ENCODE measurements at places on chromosomes 2 and 18. TPM values are rescaled to one million over a fixed set of nuclear protein-coding genes. Genes with fewer than 3 reads are reported as not detected.

GRCh38 chr2:130385709-130386108 lies 29.9 kb downstream of the PTPN18 start:
- no peak for DNase-seq

GRCh38 chr2:85071096-85071495 lies 62.1 kb upstream of the TCF7L1 start:
- no peak for DNase-seq

DNA sequence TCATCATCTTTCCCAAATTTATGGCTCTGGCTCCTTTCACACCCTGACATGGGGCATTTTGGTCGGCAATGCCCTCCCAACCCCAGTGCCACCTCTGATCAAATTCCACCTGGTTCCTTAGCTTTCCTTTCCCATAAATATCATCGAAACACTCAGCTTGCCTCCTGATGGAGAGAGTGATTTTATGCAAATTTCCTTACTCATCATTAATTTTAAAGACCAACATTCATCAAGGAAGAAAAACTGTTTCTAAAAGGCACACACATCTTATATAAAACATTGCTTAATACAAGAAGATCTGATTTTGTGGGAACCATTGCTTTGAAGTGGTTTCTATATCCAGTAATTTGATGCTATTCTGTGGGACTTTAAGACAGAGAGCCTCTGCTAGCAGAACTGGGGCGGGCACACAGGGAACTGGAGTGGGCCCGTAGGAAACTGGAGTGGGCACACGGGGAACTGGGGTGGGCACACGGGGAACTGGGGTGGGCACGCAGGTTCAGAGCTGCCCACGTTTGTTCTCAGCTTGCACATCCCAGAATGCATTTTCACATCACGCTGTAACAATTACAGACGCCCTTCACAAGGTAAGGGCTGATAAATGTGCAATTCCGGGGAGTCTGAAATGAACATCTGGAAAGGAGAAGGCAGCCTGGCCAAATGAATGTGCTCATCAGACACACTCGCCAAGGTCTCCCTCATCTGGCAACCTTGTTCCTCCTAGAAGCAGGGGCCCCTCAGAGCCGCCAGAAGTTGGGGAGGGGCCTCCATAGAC lies 174.2 kb downstream of the RTP5 start:
- DNase-seq, result no peak

RHOB gene
- 102 TPM for total RNA-seq

TLX2 gene
- not detected for total RNA-seq

DNA sequence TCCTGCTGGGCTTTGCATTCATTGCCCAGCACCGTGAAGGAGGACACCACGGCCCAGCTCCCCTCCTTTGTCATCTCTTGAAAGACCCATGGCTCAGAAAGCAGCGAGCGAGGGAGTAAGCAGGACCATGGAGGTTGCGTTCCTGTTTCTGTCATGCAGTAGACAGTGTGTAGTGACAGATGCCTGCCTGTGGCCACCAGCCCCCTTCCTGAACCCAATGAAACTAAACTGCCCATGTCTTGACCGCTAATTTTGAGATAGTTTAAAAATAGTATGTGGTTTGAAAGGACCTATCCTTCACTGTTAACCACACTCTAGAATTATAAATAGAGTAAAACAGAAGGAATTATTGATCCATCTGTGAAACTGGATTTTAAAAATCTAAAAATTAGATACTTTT lies 88.2 kb downstream of the ASAP2 start:
- no peak for DNase-seq

- peak; percentile 37 for DNase-seq
These were observed 134.9 kb upstream of the CHAC2 start for GRCh38 chr2:53632714-53633113.

MAP3K20 gene
- 25.2 TPM for total RNA-seq

CCDC148 gene
- total RNA-seq, result 0.39 TPM

Measured in HT1080 (cell line).